ENCODE measurements at places on chromosomes 7 and 10.

GRCh38 chr10:97067716-97068391 lies 117.9 kb downstream of the SLIT1 start:
- no peak for DNase-seq

GRCh38 chr10:22228167-22228938 lies 10.5 kb upstream of the EBLN1 start:
- no peak for DNase-seq

- DNase-seq: no peak
Measured at GRCh38 chr10:4351723-4352413, 474.1 kb upstream of the AKR1E2 start.

DNA sequence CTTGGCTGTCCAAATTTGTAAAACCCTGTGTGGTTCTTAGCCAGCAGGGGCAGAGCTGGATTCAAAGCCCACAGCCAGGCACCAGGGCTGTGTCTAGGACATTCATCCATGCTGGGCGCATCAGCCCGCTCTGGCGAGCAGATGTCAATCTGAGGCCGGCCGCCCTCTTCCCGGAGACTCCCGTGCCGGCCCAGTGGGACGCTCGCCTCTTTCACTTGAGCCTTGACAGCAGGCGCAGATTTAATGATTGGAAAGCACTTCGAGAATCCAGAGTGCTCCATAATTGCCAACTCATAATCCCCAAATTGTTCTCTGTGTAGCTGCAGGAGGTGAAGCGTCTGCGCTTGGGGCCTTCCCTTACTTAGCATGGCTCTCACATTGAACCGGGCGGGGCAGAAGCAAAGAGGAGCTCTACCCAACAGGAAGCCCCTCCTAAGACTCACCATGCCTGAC lies 36.7 kb downstream of the SLIT1 start:
- DNase-seq: no peak

DNA sequence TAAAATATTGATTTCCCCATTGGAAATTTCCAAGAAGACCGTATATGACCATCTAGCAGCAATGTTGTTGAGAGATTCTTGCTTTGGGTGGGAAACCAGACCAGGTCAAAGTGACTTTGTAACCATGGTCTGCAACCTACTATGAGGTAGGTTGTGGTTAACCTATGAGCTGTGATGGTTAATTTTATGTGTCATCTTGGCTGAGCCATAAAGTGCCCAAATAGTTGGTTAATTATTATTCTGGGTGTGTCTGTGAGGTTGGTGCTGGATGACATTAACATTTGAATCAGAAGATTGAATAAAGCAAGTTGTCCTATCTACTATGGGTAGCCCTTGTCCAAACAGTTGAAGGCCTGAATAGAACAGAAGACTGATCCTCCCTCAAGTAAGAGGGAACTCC lies 18.3 kb upstream of the RALA start:
- DNase-seq: no peak

DNA sequence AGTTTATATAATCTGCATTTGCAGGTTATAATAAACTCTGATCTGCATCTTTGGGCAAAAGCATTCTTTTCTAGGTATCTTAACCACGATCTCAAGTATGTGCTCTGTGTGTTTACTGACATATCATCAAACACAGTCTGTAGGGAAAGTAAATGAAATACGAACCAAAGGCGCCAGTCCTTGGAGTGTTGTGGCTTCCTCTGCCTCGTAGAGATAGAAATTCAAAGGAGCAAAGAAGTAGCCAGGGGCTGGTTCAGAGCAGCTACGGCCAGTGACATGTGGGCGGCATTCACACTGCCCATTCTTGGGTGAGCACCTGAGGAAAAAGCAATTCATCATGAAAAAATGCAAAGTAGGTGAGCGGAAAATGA lies 38.7 kb downstream of the LAMB4 start:
- peak; percentile 54 for DNase-seq

DNA sequence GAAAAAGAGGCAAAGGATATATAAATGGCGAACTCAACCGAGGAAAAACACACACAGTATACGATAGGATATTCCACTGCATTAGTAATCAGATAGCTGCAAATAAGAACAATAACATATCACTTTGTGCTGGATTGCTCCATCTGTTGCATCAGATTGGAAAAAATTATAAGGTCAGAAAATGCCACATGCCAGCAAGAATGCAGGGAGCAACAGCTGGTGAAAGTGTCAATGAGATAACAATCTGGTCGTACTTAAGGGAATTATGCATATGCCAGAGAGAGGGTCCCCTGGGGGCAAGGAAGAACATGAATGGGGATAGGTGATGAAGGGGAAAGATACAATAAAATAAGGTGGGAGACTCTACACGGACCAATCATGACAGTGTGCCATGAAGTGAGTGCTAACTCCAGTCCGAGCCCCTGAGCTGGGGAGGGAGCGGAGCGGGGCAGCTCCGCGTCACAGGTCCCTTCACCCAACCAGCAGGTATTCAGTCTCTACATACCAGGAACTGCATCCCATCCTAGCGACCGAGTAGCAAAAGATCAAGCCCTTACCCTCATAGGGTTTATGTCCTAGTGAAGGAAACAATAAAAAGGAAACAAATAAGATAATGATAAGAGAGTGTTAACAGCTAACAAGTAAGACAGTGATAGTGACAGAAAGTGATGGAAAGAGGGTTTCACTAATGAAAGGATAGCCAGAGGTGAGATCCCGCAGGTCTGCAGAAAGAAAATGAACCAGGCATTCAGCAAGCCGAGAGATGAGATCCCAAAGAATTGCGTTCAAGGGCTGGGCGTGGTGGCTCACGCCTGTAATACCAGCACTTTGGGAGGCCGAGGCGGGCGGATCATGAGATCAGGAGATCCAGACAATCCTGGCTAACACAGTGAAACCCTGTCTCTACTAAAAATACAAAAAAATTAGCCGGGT lies 9.4 kb downstream of the MPP7 start:
- peak; percentile 41 for DNase-seq

GRCh38 chr10:66049335-66049734 lies 876.5 kb upstream of the LRRTM3 start:
- DNase-seq: no peak

- no peak for DNase-seq
Measured at GRCh38 chr7:71625545-71625944, 493.6 kb downstream of the GALNT17 start.

DNA sequence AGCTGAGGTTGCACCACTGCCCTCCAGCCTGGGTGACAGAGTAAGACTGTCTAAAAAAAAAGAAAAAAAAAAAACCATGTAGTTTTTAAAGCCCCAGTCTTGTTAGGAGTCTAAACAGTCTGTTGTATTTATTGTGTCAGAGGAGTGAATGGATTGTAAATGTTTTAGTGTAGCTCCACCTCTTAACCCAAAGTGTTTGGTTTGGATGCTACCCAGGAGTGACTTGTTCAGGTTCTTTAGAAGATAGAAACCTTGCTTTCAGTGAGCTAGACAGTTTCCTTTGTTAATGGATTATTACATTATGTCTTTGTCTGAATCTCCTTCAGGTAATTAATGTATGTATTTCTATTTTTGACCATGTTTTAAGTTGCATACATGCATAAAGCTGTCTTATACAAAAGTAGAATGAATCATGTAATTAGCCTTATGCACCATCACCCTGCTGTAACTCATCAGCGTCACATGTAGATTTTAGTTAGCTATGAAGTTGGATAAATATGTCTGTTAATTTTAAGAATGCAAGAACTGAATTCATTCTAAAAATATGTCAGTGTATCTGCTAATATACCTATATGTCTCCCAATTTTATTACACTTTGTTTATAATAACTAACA lies 97.7 kb downstream of the TAF3 start:
- DNase-seq: peak; percentile 69

GRCh38 chr7:153034791-153035190 lies 275.2 kb downstream of the ACTR3B start:
- no peak for DNase-seq

DNA sequence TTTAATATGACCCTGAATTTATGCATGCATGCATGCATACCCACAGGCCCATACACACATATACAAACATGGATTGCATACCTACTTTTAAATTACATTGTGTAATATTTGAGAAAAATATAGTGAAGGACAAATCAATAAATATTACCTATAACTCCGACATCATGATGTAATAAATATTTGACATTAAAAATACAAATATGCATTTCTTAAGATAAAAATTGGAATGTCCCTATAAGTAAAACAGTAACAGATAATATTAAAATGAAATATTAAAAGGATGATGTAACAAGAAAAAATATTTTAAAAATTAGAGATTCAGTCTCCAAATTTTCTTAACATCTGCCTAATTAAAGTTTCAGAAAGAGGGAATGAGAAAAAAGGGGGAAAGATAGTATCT lies 433.0 kb downstream of the MDFIC start:
- DNase-seq: no peak

Measured in iris pigment epithelial cell (primary cell).